ENCODE measurements at places on chromosomes 6 and 20.

DNA sequence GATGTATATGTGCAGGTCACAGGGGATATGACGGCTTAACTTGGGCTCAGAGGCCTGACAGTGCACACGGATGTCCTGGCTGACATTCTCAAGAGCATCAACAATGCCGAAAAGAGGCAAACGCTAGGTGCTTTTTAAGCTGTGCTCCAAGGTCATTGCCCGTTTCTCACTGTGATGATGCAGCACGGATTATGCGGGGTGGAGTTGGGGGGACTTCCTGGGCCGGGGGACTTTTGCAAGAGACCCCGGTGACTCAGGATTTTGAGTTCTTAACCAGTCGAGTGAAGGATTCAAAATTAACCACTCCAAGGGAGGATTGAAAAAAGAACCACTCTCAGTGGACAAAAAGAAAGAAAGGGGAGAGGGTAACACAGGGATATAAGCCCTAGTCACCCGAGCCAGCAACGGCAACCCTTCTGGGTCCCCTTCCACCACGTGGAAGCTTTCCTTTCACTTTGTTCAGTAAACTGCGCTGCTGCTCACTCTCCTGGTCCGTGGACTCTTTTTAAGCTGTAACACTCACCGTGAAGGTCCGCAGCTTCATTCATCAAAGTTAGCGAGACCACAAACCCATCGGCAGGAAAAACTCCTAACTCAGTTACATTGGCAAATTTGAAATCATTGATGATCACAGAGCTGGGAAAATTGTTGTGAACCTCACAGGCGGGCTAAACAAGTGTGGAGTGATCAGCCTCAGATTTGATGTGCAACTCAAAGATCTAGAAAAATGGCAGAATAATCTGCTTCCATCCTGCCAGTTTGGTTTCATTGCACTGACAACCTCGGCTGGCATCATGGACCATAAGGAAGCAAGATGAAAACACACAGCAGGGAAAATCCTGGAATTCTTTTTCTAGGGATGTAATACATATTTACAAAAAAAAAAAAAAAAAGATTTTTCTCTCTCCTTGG, 199.3 kb downstream of the ARID1B start:
- no peak for DNase-seq

GRCh38 chr6:106820412-106820852, 154.1 kb downstream of the CD24 start:
- DNase-seq: no peak

GRCh38 chr6:3312604-3313231, 54.0 kb downstream of the PSMG4 start:
- DNase-seq: no peak

GRCh38 chr6:11601776-11602605, 64.4 kb downstream of the TMEM170B start:
- DNase-seq: no peak

DNA sequence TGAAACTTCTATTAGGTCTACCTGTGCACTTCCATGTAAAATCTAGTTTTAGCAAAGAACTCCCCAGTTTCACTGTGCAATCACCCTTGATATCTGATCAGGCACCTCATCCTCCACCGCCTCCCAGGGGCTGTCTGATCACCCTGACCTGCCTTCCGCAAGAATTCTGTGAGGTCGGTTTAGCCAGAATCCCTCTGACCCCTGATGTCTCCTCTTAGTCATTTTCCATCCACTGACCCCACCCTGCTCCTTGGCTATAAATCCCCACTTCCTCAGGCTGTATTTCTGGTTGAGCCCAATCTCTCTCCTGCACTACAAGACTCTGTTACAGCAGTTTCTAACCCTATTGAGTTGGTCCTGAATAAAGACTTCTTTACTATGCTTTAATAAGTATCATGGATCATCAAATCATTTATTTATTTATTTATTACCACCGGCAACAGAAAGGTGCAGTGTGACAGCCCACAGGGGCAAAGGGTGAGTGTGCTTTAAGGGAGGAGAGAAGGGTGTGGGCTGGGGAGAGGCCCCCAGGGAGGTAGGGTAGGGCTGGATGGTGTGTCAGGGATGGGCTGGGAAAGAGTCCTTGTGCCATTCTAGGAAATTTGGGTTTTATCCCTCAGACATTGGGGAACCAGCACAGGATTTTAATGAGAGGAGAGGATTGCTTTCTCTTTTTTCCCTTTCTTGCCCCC, 11.2 kb upstream of the SERPINB6 start:
- DNase-seq: no peak

- DNase-seq: no peak
These were observed 111.5 kb upstream of the CCN2 start for GRCh38 chr6:132062626-132063025.

GRCh38 chr20:8144282-8145245, 12.5 kb downstream of the PLCB1 start:
- no peak for DNase-seq

DNA sequence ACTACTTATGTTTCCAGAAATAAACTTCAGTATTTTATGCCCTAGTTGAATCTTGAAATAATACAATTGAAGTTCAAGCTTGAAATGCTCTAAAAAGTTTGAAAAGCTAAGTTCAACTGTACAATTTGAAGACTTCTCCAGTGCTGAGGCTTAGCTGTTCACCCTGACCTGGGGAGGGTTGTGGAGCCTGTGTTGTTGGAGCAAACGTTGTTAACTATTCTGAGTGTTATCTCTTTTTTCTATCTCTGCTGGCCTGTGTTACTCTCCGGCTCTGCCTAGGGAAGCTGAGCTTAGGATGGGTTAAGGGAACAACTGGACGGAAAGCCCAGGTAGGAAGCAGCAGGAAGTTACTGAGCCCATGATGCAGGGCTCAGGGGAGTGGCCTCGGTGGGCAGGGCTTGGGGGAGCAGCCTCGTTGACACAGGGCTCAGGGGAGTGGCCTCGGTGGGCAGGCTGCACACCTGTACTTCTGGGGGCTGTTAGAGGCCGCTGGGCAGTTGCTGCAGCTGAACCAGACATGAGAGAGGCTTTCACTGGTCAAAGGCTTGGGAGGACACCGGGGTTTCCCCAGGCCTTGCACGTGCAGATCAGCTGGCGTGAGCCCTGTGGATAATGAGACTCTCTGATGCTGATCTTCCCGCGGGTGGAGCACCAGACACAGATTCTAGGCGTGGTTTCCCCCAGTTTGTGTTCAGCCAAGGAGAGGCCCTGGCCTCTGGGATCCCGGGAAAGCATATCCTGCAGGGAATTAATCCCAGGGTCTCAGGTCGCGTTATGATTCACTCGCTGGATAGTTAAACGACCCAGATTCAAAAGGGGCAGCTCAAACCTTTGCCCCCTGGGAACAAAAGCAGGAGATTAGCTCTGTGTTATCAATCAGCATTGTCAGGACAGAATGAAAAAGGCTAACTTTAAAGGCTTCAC, 58.9 kb downstream of the ERMARD start:
- no peak for DNase-seq

DNA sequence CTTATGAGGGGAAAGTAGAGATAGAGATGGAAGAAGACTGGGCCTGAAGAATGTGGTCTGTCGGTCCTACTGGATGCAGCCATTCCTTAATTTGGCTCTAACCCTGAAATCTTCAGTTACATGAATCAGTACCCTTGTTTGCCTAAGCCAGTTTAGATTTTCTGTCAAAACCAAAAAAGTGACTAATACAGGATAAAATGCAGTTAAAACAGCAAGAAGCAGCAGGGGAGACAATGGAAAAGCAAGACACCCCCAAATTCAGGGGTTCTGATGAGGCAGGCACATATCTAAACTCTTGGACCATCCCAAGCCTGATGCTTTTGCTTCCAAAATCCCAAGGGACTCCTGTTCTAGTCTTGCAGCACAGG, 17.4 kb upstream of the UBE2V1 start:
- no peak for DNase-seq

DNA sequence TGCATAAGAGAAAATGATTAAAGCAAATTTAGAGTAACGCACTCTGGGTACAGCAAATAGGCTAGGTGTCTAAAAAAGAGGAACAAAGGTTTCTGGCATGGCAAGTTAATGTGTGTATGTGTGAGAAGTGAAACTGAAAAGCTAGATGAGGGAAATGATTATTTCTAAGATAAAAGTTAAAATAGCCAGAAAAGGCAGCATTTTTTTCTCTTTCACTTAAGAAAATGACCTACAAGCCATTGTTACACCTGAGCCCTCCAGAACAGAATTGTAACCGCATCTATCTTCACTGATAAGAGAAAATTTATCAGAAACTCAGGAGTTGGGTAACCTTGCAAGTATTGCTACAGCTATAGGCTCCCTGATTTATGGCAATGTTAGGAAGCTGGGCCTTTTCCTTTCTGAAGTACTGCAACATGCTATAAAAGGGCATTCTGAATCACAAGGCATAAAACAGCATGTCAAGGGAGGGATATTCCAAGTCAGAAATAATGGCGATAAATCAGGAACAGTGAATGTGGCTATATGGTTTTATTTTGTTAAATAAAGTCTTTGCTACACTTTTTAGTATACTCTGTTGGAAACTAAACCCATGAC, 395.3 kb downstream of the TBC1D32 start:
- no peak for DNase-seq

DNA sequence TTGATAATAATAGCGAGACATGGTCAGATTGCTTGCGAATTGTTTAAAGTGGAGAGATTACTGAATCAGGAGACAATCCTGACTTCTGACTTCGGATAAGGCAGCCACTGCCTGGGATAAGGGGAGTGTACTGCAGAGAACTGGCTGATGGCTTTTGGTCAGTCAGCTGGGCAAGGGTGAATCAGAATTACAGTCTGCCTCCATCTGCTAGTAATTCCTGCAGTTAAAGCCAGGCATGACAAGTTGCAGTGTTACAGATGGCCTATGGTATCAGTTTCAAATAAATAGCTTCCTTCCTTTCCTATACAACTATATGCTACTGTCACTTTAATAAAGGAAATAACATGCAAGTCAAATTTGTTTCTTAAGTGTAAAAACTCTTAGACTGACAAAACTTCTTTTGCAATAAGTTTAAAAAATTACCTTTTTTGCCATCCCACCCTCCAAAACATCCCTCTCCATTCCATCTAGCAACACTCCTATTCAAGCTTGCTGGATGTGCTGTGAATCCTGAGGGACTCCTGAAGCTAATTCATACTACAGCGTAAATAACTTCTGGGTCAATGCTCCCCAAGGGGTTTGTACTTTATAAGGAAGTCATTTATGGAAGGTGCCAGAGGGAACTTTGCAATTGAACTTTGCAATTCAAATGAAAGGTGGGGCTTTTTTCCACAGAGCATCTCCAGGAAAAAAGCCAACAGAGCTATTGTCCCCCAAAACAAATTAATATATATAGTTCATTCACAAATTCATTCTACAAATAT, 245.2 kb downstream of the ADGRB3 start:
- no peak for DNase-seq

- DNase-seq: no peak
These were observed 90.1 kb downstream of the FOXO3 start for GRCh38 chr6:108650781-108651180.

DNA sequence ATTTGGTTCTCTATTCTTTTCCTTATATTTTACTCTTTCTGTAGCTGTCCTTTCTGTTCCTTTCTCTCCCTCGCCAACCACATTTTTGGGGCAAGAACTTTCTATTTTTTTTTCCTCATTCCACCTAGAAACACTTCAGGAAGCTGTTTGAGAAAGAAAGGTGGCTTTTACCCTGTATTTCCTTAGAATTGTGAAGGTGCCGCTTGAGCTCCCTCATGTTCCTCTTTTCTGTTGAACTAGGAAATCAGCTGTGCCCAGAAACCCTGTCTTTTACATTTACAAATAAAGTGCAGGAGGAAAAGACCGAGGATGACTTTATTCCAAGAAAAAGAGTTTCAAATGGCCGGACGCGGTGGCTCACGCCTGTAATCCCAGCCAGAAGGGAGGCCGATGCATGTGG, 38.2 kb downstream of the OR2B2 start:
- no peak for DNase-seq

GRCh38 chr6:13438126-13438525, 49.3 kb downstream of the GFOD1 start:
- DNase-seq: no peak

DNA sequence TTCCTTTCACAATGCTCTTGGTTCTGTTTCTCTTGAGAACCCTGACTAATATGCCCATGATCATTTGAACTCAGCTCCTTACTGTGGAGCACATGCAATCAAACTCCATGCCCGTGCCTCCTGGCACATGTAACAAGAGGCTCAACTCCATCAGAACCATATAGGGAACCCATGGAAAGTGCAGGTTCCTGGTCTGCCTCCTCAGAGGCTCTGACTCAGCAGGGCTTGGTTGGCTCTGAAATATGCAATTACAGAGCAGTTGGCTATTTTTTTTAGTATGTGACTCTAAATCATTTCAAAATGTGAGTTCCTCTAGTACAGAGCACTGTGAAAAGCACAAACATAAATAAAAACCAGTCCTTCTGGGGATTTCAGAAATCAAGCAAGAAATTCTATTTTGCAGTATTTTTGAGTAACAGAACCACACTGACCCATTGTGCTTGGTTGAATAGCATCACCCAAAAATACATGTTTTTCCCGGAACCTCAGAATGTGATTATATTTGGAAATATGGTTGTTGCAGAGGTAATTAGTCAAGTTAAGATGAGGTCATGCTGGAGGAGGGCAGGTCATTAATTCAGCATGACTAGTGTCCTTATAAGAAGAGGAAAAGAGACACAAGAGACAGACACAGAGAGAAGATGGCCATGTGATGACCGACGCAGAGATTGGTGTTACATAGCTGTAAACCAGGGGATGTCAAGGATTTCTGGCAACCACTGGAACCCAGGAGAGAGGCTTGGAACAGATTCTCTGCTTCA, 13.2 kb upstream of the MAP3K4 start:
- no peak for DNase-seq

- no peak for DNase-seq
These were observed 36.6 kb downstream of the MTRES1 start for GRCh38 chr6:107064579-107065065.

DNA sequence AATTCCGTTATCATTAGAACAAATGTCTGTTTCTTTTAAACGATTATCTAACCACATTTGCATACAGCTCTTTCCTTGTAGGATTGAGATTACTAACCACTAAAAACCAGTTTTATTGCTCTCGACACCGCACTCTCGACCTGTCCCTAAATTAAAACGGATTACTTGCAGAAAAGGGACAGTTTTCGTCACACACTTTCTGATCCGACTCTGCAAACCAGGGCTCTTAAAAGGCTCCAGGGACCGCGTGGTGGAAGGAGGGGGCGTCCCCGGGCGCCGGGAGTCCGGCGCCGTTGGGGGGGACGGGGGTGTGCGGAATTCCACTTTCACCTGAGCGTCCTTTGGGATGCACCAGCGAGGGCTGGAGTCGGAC, 731 bp downstream of the MAK start:
- DNase-seq: no peak

GRCh38 chr20:32519381-32519730, 65.8 kb downstream of the NOL4L start:
- no peak for DNase-seq

DNA sequence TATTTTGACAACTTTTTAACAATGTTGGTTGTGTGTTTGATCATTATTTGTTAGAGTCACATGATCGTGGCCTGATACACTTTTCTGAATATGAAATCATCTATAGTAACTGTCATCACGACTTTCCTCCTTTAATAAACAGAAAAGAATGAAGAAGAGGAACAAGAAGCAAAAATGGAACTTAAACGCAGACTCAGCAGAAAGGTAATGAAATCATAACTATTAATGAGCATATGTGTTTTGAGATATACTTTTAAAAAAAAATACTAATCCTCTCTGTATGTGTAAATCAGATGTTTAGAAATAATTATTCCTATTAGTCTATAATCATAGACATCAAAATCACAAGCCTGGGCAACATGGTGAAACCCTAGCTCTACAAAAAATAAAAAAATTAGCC, 60.1 kb upstream of the LTV1 start:
- no peak for DNase-seq

- no peak for DNase-seq
These were observed 60.9 kb downstream of the PYGB start for GRCh38 chr20:25308671-25309394.
